ENCODE measurements at places on chromosomes 2 and 18.

DNA sequence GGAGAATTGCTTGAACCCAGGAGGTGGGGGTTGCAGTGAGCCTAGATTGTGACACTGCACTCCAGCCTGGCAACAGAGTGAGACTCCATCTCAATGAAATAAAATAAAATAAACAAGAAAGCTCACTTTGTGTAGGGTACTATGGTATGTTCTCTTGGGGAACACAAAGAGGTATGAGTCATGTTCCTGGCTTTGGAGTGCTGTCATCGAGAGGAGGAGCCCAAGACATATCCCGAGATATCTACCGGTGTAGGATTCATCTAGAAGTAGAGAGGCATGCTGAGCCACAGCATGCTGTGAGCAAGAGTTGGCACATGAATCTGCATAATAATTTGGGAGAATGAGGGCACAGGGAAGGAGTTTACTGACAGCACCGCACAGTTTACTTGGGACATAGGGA, 244.9 kb upstream of the EPHA4 start:
- no peak for DNase-seq

DNA sequence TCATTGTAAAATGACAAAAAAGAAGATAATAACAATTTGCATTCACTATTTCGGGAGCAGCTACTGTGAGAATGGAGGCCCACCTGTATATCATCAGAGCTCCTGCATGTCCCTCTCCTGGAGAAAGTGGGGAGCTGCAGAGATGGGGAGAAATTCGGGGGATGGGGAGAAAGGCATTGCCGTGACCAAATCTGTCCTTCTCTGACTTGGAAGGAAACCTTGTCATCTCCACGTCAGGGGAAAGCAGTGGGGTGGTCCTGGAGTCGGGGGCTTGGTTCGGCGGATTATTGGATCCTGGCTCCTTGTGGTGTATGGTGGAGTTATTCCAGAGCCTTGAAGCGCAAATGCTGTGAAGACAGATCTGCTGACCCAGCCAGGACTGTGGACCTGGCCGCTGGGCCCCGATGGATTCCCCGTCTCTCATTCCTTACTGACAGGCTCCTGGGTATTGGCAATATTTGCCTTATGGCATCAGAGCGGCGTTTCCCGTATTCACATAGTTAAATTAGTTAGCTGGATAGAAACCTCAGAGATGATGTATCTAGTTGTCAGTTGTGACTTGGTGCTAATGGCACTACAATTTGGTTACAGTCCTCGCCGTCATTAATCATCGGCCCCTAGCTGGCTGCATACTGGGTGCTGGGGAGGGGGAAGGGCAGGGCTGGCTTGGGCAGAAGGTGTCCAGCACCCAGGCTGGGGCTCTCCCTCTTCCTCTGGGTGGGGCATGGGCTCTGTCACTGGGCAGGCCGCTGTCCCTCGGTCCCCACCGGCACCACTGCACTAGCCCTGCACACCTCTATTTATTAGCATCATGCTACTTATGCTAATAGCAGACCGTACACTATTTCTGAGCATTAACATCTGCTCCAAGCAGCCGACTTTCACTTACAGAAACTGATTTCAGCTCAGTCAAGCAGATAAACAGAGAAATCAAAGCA, 31.7 kb downstream of the CELF4 start:
- DNase-seq, result no peak

GRCh38 chr2:27627963-27628766, 647 bp downstream of the CCDC121 start:
- DNase-seq, result no peak

GRCh38 chr18:26941584-26941983, 76.1 kb upstream of the AQP4 start:
- no peak for DNase-seq

- DNase-seq, result no peak
Observed at GRCh38 chr18:45285251-45285650, 330.0 kb upstream of the SLC14A2 start.

DNA sequence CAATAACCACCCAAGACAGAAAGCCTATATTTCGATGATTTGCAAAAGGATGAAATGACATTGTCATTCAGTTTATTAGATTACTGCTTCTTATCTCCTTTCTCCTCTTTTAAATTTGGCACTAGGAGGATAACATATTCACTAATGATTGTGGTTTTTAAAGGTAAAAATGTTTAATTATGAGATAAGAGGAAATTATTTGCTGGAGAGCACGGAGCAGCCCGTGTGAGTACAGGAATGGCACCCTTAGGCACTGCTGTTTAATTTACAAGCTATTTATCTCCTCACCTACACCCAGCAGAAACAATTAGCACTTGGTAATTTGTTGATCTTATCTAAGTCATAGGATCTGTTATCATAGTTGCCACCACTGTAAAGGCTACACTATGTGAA, 87.4 kb upstream of the SP3 start:
- DNase-seq, result no peak

- DNase-seq, result no peak
Observed at GRCh38 chr2:192139813-192140212, 54.9 kb downstream of the TMEFF2 start.

GRCh38 chr2:95389245-95390119, 13.0 kb upstream of the FAHD2A start:
- DNase-seq, result no peak

DNA sequence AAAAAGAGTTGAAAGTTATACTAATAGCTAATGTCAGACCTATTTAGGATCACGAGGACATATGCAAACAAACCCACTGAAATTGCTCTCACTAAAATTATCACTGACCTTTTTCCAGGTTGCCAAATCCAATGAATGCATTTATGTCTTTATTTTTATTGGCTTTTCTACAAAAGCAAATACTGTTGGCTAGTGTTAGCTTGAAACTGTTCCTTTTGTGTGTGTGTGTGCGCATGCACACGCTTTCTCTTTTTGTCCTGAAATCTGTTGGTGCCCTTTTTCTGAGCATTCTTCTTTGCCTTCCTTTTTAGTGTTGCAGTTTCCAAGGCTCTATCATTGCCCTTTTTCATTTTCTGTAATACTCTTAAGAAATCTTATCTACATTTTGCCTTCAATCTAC, 1269.2 kb downstream of the LRP1B start:
- no peak for DNase-seq

DNA sequence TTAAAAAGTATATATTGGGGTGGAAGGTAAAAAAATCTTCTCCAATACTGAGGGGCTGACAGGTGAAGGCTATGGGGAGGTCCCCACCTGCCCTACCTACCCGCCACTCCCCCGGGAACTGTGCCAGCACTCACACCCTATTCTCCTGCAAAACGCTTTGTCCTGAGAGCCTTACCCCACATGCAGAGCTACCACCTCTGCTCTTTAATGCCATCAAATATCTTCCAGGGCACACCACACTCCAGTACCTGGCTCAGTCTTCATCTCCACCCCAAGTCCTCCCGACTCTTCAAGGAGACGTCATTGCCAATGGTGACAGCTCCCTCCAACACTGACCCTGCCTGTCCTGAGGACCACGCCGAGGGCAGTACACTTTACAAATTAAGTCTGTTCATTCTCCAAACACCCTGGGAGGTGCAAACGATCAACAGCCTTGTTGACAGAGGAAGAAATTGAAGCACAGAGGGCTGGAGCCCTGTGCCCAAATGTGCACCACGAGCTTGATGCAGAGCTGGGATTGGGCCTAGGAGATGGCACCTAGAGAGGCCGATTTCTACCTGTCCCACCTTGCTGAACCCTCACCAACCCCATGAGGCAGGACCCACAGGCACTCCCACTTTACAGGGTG, 6.0 kb upstream of the GPR55 start:
- DNase-seq, result no peak
